CD4-positive, alpha-beta T cell treated with Interleukin-4 for 4 hours (primary cell): ENCODE measurements at places on chromosomes 6 and 20.

- no peak for DNase-seq
These were observed 8.2 kb downstream of the DYNLRB1 start for GRCh38 chr20:34524426-34524825.

DNA sequence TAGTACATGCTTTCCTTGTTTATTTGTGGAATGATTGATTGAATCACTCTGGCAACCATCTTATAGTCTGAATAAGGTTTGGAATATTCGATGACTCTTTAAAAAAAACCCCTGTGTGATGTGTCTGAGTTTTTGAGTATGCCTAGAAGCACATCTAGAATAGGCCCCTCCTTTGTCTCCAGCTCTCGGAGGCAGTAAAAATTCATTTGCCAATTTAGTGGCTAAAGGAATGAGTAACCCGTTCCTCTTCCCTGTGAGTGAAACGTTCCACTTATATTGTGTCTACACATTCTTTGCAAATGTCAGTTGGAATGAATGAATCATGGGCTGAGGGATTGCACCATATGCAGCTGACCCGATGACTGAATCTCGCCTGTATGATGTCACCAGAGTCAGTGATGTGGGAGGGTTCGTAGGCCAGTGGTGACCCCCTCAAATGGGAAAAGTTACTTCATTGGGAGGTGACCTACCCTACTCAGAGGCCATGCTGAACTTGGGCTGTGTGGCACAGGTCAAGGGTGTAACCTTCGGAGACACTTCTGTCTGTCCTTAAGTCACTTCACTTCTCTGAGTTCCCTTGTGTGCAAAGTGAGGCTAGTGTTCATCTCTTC is 21.6 kb downstream of the MOCS3 start:
- DNase-seq = no peak

DNA sequence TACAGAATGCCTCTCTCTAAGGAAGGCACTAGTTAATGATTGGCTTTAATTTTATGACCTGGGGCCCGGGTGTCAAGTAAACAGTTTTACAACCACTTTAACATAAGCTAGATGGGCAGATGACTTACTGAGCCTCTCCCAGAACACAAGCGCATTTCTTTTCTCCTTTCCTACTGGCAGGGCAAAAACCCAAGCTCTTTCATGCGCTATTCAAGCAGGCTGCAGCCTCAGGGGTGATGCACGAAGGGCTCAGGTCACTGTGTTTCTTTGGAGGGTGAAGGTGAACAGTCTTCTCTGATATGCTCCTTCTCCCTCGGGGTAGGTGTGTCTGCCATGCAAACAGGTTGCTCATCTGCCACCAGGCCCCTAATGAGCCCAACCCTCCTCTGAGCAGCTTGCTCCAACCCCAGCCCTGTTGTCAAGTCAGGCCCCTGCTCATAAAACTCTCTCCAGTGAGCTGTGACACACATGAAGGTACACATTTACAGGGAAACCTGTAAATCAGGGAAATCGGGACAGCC is 73.5 kb upstream of the CDH4 start:
- DNase-seq = no peak

GRCh38 chr6:37103169-37104039 is 66.5 kb upstream of the PIM1 start:
- no peak for DNase-seq

GRCh38 chr6:35477028-35477427 is 8.8 kb downstream of the RPL10A start:
- DNase-seq = no peak

DNA sequence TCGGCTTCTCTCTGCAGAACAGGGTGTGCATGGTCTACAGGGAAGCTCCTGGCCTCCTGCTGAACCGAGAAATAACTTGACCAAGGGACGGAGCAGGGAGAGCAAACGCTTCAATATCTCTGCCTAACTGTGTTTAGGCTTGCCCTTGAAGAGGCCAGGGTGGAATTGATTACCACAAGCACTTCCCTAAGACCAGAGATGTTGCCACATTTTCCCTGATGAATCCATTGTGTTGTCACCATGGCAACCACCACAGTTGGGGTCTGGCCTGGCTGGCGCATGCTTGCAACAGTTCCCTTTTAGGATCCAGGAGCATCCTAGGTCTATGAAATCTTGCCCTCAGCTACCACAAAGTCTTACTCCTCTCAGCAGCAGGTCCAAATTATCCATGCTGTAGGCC is 213.5 kb upstream of the SULF2 start:
- DNase-seq = no peak

- peak; percentile 29 for DNase-seq
These were observed 48.1 kb upstream of the HLA-E start for GRCh38 chr6:30441171-30441570.

DNA sequence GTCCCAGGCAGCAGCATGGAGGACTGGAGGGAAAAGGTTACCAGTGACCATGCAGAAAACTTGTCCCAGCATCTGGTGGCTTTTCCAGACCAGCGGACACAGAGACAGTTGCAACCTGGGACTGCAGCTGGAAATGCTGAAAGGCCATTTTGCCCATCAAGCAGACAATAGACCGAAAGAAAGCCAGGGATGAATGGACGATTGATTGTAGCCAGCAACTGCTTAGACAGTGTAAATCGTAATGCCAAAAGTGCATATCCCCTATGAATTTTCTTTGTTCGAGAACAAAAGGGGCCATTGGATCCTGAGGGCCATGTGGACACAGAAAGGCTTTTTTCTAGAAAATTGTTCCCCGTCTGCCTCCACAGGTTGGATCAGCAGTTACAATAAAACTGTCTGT is 115.7 kb downstream of the MBOAT1 start:
- no peak for DNase-seq
